ENCODE measurements at places on chromosomes 6 and 20.

- DNase-seq, result no peak
These were observed 155.6 kb upstream of the TBX18 start for GRCh38 chr6:84920021-84920420.

- no peak for DNase-seq
These were observed 46.3 kb upstream of the SRPK1 start for GRCh38 chr6:35967076-35967774.

DNA sequence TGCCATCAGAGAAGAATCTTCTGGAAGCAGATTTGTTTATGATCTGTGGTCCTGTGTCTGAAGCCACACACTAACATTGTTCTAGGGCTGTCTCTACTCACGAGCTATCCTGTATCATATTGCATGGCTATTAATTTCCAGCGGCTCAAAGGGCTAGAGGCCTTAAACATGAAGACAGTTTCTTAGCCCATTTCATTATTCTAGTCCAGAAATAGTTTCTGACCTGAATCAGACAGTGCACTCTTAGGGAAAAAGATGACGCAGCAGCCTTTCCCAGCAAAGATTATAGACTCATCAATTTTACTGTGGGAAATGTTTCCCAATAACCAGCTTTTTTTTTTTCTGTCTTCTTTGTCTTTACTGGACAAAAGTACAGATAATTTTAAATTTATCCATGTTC lies 105.3 kb upstream of the SUPT3H start:
- no peak for DNase-seq

GRCh38 chr20:662277-663192 lies 9.5 kb upstream of the SRXN1 start:
- no peak for DNase-seq

DNA sequence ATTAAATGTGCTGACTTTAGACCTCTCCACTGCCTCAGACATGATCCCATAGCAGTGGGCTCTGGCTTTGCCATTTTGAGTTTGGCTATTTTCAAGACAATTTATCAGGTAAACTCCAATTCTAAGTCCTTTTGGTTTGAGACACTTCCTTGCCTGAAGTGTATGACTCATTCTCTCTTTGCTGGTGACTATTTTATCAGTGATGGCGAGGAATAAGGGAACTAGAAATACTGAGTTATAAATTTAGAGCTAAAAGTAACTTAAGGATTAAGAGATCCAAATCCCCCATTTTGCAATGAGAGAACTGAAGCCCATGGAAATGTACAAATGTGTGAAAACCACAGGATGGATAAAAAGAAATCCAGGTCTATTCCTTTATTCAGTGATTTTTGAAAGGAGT lies 30.9 kb upstream of the CD83 start:
- DNase-seq, result no peak

DNA sequence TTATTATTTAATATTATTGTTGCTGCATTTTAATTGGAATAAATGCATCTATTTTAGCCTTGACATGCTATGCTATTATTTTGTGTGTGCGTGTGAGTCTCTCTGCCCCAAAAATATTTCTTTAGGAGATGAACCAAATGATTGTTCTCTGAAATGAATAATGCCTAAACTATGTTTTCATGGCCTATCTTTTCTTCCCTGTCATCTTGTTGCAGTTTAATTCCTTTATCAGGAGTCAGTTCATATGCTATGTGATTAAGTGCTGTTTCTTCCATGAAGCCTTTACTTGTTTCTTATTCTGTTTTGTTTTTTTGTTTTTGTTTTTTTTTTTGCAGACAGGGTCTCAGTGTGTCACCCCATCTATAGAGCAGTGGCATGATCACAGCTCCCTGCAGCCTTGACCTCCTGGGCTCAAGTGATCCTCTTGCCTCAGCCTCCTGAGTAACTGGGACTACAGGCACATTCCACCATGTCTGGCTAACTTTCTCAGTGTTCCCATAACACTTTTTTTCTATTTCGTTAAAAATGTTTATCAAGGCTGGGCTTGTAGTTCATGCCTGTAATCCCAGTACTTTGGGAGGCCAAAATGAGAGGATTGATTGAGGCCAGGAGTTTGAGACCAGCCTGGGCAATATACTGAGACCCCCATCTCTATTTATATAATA lies 25.7 kb downstream of the TPX2 start:
- no peak for DNase-seq
